ENCODE measurements at places on chromosomes 6 and 20. TPM values are rescaled to one million over a fixed set of nuclear protein-coding genes. Genes with fewer than 3 reads are reported as not detected.

Gene IMPG1
- total RNA-seq = not detected

DNA sequence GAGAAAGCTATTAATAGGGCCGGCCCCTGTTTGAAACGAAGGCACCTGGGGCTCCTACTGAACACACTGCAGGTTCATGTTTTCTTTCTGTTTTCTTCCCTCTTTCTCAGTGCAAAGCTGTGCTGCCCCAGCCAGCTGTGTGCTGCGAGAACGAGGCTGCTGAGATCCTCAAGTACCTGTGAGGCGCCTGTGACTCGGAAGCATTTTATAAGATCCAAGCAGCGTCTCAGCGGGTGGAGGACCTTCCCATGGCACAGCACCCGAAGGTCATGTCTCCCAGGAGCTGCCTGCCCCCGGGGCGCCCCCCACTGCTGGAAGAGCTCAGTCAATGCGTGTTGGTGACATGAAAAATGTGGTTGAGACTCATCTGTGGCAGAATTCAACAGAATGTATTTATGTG lies 66.3 kb downstream of the SMOC2 start:
- DNase-seq = no peak

DNA sequence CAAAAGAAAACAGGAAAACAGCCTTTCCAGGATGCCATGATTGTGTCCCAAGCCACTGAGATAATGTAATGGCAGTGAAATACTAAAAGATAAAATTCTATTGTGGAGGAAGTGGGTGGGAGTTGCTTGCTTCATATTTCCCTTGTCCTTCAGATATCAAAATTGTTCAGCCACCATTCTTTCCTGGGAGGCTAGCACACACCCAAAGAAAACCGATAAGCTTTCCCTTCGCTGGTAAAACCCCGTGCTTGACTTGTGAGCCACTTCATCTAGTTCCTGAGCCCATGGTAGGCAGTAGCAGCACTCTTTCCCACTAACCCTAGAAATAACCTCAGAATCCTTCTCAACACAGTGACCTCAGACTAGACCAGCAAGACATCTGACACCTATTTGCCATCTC lies 357.4 kb upstream of the PLCB4 start:
- DNase-seq = no peak

DNA sequence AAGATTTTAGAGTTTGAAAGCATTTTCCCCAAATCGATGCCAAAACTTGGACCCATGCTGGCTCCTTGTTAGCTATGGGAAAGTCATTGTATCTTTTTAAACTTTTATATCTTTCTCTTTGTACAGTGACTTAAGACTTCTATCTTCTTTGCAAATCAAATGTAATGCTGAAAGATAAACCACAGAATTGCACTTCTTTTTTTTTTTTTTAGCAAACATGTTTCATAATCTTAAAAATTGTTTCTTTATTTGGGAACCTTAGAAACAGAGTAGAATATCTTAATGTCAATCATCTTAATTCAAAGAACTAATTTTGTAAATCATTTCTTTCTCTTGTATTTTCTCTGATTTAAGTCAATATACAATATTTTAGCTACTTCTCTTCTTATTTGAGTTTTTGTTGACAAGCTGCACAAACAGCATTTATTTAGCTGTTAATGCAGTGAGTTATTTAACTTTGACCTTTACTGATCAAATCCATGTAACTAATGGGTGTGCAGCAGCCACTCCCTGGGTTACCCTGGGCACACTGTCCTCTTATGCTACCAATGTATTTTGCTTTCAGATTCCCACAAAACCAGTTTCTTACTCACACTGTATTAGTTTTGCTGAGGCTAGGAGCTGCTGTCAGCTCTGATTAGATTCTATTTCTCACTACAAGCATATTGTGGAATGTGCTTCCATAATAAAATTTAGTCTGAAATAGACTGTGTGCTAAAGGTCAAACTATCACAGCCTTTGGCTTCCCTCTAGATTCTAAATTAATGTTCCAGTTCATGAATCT lies 279.6 kb downstream of the ADGB start:
- no peak for DNase-seq

GRCh38 chr6:498795-499231 lies 107.3 kb downstream of the IRF4 start:
- DNase-seq = no peak

GRCh38 chr20:44198872-44199271 lies 11.7 kb downstream of the OSER1 start:
- no peak for DNase-seq

DNA sequence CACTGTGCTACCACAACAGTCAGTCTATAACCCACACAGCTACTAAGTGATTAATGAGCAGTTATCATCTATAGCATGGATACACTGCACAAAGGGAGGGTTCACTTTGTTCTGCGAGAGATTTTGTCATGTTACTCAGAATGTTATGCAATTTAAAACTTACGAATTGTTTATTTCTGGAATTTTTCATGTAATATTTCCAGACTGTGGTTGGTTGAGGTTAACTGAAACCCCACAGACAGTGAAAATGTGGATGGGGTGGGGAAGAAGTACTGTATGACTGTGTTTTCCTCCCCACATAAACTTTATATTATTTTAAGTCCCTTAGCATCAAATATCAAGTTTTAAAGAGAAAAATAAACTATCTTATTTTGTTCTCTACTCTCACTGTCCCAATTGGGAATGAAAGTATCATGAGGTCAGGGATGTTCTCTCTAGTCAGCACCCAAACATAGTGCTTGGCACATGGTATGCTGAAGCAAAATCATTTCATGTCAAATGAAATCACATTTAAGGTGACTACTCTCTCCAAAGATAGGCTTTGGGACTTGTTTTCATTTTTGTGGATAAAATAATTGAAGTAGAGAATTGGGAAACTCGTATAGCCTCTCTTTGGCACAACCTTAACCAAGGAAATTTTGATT lies 25.4 kb downstream of the DOP1A start:
- DNase-seq = no peak

- no peak for DNase-seq
These were observed 178.6 kb upstream of the RAB32 start for GRCh38 chr6:146364816-146365594.

DNA sequence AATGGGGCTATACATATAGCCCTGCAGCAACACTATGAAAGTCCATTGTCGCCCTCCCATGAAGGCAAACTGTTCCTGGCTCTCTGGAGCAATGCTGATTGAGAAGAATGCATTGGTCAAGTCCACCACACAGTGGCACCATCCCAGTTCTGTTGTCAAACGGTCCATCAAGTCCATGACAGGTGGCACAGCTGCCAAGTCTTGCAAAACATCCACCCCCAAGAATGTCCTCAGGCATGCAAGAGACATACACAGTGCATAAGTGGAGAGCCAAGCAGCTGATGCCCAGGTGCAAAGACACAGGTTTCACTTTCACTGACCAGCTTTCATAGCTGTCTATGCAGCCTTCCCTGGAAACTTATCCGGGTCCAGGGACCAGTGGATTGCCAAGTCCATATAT lies 17.5 kb downstream of the ZNF391 start:
- no peak for DNase-seq

Data from HT-29 (cell line).